Heart right ventricle (tissue), 16 donors: ENCODE measurements at places on chromosomes 7 and 10.

DNA sequence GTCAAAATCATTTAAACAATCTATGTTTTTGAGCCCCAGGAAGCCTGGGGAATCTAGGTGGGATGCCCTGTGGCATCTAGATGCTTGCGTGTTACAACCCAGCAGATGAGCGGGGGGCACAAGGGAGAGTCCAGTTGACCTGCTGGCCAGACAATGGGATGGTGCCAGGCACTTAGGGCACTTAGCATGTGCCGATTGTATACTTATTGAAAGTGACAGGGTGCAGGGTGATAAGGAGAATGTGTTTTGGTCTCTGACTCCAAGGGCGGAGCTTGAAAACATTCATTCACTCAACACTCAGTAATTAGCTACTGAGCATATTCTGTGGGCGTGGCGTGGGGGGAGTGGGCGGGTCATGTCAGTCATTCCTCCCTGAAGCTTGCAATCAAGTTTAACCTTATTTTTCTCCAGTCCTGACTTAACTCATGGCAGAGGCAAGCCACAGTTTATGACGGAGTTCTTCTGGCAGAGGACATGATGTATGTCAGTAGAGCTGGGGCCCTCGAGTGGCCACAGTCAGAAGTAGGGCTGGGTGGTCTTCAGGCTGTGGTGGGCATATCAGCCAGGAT, 115.1 kb downstream of the PRKCQ start:
- DNase-seq: no peak

DNA sequence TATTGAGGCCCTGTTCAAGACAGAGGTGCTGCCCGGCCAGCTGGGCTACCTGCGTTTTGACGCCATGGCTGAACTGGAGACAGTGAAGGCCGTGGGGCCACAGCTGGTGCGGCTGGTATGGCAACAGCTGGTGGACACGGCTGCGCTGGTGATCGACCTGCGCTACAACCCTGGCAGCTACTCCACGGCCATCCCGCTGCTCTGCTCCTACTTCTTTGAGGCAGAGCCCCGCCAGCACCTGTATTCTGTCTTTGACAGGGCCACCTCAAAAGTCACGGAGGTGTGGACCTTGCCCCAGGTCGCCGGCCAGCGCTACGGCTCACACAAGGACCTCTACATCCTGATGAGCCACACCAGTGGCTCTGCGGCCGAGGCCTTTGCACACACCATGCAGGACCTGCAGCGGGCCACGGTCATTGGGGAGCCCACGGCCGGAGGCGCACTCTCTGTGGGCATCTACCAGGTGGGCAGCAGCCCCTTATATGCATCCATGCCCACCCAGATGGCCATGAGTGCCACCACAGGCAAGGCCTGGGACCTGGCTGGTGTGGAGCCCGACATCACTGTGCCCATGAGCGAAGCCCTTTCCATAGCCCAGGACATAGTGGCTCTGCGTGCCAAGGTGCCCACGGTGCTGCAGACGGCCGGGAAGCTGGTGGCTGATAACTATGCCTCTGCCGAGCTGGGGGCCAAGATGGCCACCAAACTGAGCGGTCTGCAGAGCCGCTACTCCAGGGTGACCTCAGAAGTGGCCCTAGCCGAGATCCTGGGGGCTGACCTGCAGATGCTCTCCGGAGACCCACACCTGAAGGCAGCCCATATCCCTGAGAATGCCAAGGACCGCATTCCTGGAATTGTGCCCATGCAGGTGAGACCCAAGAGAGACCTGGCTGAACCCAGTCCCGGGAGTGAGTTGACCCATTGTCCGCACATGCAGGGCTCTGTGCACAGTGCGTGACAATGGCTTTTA, 2.8 kb downstream of the RBP3 start:
- DNase-seq: no peak

- no peak for DNase-seq
Measured at GRCh38 chr10:49119746-49120145, 4.4 kb upstream of the VSTM4 start.

DNA sequence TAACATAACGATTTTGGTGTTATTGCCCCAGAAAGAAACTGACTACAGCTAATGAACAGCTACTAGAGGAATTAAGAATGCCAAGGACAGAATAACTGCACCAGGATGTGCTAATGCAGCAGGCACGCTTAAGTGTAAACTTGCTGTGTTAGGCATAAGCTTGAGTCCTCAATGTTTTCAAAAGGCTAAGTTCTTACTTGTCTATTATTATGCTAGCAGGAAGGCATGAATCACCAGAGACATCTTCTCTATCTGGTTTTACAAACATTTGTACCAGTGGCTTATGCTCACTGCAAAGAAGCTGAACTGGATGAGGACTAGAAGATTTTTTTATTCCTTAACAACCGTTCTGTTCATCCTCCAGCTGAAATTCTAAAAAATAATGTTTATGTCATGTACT, 1035.3 kb downstream of the NRG3 start:
- DNase-seq: no peak

GRCh38 chr10:95820363-95820762, 64.4 kb downstream of the ENTPD1 start:
- DNase-seq: no peak
